ENCODE measurements at places on chromosomes 5 and 9.

- DNase-seq: peak; percentile 78
These were observed at the start of gene TERT for GRCh38 chr5:1294835-1295649. TSS of gene TERT (minus strand) at chr5:1295068. CDS start at chr5:1294989, 79 bp downstream.

DNA sequence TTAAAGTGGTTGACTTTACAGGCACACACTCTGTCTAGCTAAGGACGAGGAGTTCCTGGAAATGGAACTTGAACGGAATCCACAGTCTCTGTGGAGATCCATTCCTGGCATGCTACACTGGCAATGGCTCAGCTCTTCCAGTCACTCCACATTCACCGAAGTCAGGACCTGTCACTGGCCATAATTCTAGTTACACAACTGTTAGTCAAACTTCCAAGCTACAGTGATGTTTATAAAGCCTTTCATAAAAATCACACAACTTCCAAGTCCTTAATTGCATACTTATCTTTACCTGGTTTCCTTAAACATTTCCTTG, 15.7 kb downstream of the CDC14B start:
- no peak for DNase-seq

- no peak for DNase-seq
These were observed 54.7 kb downstream of the FOXD1 start for GRCh38 chr5:73393611-73394489.

DNA sequence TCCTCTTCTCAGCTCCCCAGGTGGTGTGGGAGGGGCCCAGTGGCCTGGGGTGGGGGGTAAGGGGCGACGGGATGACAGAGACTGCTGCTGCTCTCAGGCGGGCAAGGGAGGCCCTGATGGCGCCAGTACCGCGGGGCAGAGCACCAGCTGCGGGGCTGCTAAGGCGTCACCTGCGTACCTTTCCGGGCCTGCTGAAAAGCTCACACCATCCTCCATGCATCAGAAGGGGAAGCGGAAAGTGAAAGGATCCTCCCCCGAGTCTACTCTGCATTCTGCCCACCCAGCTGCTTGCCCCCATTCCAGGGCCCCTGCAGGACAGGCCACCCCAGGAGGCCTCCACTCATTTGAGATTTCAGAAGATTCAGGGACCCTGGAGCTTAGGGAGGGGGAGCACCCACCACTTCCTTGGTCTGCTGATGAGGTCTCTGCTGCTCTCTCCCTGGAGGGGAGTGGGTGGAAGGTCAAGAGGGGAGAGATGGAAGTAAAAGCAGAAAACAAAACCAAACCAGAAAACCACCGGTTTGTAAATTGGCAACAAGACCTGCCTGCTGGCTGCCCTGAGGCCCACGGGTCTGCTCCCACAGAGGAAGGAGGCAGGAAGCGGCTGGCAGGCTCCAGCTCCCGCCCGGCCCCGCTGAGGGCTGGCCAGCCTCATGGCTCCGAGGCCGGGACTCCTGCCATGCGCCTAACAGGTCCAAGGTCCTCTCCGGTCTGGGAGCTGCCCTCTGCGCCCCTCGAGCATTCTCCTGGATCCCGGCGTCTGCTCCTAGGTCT, 33.6 kb downstream of the PRRT1B start:
- peak; percentile 42 for DNase-seq

DNA sequence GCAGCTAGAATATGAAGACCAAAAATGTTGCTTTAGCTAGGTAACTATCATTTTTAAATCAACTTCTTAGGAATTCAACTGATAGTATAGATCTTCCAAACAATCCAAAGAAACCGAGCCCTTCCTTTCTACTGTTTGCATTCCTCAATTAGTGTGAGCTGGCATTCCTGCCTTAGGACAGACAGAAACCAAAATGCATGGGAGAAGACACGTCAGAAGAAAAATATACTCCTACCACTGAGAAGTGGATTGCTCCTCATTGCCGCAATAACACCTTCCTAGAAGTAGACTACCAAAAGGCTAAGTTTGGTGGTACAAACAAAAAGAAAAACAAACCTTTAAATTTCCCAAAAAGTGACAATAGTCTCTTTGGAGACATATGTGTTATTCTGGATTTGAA, 440.0 kb downstream of the SEMA5A start:
- DNase-seq: no peak

- DNase-seq: no peak
These were observed 289.4 kb downstream of the EFNA5 start for GRCh38 chr5:107381189-107381856.

- DNase-seq: no peak
These were observed 40.7 kb downstream of the TLR4 start for GRCh38 chr9:117744856-117745389.

DNA sequence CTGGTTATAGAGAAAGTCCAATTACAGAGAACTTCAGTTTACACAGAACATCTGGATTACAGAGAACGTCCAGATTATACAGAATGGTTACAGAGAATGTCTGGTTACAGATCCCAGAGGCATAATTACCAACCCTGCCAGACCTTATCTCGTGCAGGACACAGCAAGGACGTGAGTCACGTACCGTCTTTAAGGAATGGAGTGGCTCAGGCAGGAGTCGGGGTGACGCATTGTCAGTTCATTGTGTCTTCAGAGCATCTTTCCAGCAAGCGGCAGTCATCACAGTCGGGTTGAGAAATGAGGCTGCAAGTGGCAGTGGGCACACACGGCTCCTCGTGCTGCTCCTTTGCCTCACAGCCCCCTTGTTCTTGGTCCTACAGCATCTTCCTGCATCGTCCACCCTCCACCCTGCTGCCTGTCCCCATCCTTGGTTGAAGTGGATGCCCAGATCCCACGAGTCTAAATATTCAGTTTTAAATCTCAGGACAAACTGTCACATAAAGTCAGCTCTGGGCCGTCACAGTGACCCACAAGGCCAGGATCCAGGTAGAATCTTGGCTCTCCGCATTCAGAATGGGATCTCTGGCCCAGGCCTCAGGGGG, 30.0 kb upstream of the SLC6A19 start:
- no peak for DNase-seq

DNA sequence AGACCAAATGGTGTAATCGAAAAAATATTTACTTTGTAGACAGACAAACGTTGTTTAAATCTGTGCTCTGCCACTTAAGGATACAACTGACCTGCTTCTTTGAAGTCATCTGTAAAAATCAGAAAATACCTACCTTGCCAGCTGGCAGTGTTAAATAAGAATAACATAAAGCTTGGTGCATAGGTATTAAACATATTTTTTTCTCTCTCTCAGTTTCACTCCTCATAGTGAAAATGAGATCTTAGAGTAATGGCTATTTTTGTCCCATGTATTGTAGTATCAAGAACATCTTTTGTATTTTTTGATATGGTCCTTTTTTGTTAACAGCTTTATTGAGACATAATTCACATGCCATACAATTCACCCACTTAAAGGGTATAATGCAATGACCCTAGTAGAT, 17.9 kb upstream of the RANBP17 start:
- no peak for DNase-seq

DNA sequence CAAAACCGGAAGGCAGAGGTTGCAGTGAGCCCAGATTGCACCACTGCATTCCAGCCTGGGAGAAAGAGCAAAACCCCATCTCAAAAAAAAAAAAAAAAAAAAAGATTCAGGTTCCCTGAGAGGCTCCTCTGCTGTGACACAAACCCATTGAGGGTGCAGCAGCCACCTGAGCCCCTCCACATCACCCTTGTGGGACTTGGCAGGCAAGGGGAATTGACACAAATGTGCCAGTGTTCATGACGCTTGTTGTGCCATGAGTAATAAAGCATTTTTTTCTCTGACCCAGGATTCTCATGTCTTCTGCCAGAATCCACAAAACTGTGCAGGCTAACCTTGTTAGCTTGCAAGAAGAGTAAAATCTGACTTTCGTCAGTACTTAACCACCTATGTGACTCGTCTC, 149.6 kb downstream of the TTC39B start:
- no peak for DNase-seq

- no peak for DNase-seq
These were observed 40.2 kb upstream of the PTPN3 start for GRCh38 chr9:109538346-109538745.

DNA sequence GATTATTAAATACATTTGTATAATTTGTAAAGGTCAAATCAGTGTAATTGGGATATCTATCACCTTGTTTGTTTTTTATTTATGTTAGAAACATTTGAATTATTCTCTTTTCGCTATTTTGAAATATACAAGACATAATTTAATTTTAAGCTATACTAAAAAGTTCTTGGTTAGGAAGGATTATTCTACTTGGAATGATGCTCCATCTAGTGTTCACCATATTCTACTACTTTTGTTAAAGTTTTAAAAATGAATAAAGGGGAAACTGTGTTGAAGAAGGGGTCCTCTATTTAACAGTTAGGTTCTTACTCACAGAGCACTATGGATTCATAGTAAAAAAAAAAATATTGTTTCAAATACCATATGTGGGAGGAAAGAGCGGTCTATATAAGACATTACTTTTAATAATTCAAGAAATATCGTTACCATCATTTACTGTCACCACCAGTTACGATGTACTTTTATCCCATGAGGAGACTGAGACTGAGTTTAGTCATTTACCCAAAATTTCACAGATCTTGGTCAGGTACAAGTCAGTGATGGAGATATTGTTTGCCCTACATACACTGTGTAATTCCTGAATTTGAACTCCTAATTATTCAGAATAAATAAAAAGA, 6.3 kb upstream of the STOM start:
- peak; percentile 21 for DNase-seq

- DNase-seq: no peak
These were observed 28.6 kb downstream of the KCNN2 start for GRCh38 chr5:114390431-114390830.

GRCh38 chr5:23506329-23507236, 826 bp upstream of the PRDM9 start:
- DNase-seq: no peak

DNA sequence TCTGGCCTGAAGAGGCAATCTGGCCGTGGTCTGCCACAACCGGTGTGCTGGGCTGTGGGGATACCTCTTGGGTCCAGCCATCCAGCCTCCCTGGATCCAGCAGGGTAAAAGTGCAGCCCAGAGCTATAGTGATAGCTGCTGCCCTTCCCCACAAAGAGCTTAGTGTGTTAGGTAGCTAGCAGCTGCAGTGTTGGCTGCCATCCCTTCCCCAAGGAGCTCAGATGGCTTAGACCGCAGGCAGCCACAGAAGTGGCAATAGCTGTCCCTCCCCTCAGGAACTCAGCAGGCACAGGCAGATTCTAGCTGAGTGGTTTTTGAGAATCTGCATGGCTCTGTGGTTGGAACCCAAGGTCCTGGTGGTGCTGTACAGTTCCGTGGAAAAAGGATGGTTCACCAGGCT, 40.1 kb downstream of the GIN1 start:
- no peak for DNase-seq

DNA sequence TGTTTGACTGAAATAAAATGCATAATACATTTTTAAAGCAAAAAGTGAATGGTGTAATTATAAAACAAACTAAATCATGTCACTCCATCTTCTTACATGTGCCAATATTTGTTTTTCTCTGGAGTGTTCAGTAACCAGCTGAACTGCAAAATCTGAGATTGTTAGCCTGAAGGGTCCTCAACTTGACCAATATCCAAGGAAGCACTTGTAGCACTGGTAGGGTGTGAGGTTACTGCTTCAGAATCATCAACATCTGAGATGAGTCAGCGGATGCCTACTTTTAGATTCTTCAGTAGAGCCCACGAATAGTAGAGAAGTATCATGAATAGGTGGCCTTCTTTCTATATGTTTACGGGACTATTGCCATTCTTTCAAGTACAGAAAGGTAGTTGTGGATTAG, 226.7 kb downstream of the TLE4 start:
- DNase-seq: no peak

GRCh38 chr9:135889564-135890189, 17.7 kb downstream of the CAMSAP1 start:
- no peak for DNase-seq

- no peak for DNase-seq
These were observed 146.5 kb downstream of the MTX3 start for GRCh38 chr5:79844571-79844970.

DNA sequence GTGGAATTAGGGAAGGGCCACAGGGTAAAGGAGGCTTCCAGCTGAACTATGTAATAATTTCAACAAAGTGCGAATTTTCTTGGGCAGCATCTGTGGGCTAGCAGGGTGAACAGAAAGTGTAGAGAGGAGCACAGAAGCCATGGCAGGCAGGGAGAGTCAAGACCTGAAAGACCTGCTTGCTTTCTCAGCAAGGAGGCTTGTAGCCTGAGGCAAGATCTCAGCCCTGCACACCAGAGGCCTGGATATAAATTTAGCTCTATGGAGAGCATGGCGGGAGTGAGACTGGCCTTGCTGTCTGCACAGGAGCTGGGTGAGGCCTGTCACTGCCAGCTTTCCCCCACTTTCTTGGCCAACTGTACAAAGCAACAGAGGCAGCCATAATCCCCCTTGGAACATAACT, 32.1 kb upstream of the SH3TC2 start:
- DNase-seq: no peak

DNA sequence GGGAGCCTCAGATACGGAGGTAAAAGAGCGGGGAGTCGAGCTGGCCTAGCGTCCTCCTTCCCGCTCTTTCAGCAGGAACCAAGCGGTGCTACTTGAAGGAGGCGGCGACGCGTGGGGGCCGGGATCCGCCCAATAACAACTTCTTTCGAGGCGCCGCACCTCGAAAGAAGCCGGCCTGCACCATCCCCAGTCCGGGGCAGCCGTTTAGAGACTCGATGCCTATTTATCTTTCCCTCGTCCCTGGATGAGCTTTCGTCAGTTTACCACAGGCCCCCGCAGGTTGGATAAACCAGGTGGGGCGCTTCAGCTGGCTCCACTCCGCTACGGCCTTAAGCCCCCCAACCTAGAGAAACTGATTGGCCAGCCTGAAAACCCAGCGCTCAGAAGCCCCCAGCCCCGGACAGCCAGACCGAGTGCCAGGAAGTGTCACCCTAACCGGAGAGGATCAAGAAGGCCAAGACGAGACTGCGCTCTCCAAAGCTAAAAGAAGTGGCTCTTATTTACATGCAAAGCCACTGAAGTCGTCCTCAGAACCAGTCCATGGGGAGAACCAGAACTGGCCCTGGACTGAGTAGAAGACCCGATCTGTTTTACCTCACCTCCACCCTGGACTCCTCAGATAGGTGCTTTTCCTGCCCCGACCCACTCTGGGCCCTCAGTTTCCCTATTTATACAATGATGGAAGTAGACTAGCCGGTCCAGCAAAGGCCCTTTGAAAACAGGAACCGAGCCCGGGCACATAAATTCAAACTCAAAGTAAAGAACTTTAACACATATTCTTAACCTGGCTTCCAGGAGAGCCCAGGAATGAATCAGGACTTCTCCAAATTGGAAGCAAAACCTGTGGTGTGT, 1.4 kb downstream of the HAND1 start:
- DNase-seq: no peak

DNA sequence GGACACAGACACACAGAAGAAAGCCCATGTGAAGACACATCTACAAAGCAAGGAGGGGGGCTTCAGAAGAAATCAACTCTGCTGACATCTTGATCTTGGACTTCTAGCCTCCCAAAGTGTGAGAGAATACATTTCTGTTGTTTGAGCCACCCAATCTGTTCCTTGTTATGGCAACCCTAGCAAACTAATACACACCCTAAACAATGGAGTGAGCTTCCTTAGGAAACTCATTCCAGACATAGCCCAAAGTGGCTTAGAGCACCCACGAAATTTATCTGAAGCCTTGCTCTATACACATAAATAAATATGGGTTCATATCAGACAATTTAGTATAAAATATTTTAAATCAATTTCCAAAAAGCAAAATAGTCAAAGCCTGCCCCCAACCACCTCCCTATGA, 7.6 kb upstream of the TBC1D2 start:
- no peak for DNase-seq

GRCh38 chr9:123586275-123586674, 230.3 kb downstream of the CRB2 start:
- no peak for DNase-seq

Measured in CD4-positive, alpha-beta T cell treated with Interleukin-2 at 100 ng/mL for 4 hours (primary cell).